ENCODE measurements at places on chromosomes 13 and 19. TPM values are rescaled to one million over a fixed set of nuclear protein-coding genes. Genes with fewer than 3 reads are reported as not detected.

GRCh38 chr13:53138376-53139036, 109.9 kb downstream of the OLFM4 start:
- no peak for DNase-seq

DNA sequence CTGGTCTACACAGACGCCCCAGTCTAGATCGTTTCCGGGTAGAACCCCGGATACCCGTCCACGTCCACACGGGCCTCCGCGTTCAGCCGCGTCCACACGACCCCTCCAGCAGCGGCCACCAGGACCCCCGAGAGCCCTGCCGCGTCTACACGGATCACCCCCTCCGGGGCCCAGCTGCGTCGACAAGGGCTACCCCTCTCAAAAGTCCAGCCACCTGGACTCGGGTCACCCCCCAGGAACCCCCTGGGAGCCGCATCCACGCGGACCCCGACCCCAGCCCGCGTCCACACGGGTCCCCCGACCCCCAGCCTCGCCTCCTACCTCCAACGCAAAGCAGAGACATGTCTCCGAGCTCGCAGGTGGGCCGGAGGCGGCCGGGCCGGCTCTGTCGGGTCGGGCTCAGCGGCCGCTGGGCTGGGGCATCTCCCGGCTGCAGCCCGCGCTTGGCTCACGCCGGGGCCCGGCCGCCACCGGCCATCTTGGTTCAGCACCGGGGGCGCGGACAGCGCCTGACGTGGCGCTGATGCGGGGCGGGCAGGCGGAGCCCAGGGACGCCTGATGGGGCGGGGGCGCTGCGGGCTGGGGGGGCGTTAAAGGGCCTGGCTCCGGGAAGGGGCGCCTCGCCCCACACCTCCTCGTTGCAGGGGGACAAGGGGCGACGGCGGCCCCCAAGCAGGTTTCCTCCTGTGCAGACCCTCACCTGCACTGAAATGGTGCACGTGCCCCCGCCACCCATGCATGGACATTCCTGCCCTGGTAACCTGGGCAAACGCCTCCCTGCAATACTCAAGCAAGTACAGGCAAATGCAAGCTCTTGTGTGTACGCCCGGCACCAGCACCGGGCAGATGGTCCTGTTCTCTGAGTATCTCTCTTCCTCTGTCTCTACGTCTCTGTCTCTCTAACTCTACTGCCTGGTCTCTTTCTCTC, at the start of gene UNC13A:
Gene UNC13A (minus strand): TSS at position 498 of the 928 bp plus-strand sequence. CDS start 155 bp downstream, at position 343.
- peak; percentile 52 for DNase-seq

DNA sequence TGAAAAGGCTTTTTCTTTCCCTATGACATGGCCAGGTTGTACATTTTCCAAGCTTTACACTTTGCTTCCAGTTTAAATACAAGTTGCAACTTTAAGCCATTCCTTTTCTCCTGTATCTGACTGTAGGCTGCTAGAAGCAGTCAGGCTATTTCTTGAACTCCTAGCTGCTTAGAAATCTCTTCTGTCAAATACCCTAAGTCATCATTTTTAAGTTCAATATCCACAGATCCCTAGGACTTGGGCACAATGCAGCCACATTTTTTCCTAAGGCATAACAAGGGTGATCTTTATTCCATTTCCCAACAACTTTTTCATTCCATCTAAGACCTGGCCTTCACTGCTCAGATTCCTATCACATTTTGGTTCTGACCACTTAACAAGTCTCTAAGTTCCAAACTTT, 142.7 kb upstream of the TUBA3C start:
- no peak for DNase-seq

DNA sequence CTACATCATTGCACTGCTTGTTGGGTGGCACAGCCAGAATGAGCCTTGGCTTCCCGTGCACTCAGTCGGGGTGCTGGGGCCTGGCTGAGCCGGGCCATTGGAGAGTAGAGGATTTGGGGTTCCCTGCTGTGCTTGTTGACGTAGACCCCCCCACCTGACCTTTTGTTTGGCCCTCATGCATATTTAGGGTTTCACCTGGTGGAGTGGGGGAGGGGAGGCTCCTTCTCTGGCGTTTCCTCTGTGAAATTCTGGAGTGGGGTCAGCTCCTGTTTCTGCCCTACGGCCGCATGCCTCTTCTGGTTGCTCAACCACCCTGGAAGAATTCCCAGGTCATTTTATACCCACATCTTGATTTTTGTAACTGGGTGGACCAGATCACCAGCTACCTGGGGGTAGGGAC, 82.8 kb downstream of the SIPA1L3 start:
- no peak for DNase-seq

DNA sequence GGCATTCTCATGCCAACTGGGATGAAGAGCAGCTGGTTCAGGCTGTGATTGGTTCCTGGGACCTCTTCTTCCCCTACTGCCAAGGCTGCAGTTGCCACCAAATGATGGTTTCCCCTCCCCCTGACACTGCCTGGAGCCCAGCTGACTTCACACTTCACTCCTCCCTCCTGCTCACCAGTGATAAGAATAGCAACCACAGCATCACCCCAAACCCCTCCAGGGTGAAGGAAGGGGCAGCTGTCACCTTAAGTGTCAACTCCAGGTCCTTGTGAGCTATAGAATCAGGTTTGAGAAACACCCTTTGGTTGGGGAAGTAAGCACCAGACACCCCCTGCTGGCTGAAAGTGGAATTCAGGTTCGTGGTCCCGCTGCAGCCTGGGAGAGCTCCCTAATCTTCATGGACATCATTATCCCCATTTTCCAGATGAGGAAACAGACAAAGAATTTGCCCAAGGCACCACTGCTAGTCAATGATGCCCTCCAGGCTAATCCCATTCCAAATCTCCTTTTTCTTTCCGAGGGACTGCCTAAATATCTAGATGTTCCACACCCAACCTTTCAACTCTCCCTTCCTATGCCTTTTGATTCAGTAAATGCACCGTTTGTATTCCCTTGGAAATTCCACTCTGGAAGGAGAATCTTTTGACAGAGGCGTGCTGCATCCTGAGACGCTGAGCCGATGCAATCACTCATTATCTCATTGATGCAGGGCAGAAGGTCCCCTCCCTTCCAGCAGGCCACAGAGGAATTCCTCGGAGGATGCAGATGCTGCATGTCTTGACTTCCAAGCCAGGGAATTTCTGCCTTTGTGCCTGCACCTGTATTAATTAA, 50.6 kb upstream of the UQCRFS1 start:
- DNase-seq = peak; percentile 72

DNA sequence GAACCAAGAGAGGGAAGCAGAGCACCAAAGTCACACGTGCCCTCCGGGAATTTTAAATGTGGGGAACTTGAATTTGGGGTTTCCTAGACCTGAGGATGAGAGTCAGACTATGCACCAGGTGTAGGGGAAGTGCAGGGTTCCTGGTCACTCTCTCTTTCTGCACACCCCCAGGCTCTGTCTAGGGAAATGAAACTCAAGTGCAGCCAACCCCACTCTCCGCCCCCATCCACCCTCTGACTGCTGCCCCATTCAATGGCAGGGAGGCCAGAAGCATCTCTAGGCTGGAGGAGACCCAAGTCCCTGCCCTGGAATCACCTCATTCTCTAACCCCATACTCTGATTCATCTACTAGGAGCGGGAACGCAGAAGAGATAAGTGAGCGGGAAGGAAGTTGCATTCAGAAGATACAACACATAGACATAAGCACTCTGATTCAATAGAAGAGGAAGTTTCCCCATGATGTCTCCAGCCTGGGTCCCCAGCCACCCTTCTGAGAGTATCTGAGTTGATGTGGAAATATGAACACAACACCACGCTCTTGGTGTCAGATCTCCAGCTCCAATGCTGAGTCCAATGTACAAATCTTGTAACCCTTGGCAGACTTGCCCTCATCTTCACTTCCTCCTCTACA, 4.7 kb upstream of the SIGLEC14 start:
- DNase-seq = no peak

DNA sequence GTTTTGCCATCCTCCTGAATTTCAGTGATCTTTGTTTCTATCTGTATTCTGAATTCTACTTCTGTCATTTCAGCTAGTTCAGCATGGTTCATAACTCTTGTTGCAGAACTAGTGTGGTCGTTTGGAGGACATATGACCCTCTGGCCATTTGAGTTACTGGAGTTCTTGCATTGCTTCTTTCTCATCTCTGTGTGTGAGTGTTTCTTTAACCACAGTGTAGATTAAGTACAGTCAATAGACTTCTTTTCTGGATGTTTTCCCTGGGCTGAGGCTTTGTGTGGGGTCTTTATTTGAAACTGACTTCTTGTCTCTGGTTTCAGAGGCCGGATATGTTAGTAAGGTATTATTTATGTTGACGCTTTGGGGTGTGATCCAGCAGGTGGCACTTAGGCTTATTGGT, 14.7 kb downstream of the IGFL2 start:
- no peak for DNase-seq

GRCh38 chr19:15231271-15231670, 977 bp downstream of the EPHX3 start:
- DNase-seq = no peak

GRCh38 chr13:96314974-96315373, 225.1 kb downstream of the HS6ST3 start:
- no peak for DNase-seq

ZNF345 gene
- 3.6 TPM for total RNA-seq

PRR19 gene
- total RNA-seq = 0.27 TPM

TNFRSF19 gene
- total RNA-seq = not detected

PSG4 gene
- total RNA-seq = not detected

Data from activated naive CD4-positive, alpha-beta T cell treated with anti-CD3 and anti-CD28 coated beads for 36 hours (primary cell).